NCI-H2107 (cell line): ENCODE measurements at places on chromosomes 12 and 14.

- no peak for DNase-seq
Measured at GRCh38 chr14:104263675-104264358, 125.4 kb downstream of the KIF26A start.

- DNase-seq: no peak
Measured at GRCh38 chr14:22536853-22537338, 52.1 kb downstream of the DAD1 start.

DNA sequence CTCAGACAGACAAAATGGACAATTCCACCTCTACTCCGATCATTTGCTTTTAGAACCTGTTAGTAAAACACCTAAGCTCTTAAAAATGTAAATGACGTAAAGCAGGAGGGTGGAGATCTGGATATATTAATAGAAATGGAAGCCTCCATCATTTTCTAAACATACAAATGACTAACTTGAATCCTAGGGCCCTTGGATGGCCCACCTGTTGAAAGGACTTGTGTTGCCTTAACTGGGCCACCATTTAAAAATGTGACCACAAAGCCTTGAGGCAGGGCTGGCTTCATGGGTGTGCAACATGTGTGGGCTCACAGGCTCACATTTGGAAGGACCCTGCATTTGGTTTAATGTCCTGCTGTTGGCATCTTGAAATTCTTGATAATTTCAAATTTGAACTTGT is 131.5 kb upstream of the PRMT8 start:
- no peak for DNase-seq

GRCh38 chr12:2177003-2177402 is 124.2 kb downstream of the CACNA1C start:
- no peak for DNase-seq

- no peak for DNase-seq
Measured at GRCh38 chr14:99203080-99203479, 68.9 kb downstream of the BCL11B start.

- DNase-seq: no peak
Measured at GRCh38 chr14:105881021-105881930, 354.9 kb downstream of the TMEM121 start.

DNA sequence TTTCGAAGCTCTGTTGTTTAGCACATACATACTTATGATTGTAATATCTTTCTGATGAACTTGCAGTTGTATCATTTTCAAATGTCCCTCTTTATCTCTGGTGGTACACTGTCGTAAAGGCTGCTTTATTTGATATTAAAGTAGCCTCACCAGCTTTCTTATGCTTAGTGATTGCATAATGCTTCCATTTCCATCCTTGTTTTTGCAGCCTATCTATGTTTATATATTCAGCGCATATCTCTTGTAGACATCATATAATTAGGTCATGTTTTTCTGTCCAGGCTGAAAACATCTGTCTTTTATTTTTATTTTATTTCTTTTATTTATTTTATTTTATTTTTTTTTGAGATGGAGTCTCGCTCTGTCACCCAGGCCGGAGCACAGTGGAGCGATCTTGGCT is 34.6 kb downstream of the ACAD10 start:
- DNase-seq: no peak

- peak; percentile 72 for DNase-seq
Measured at GRCh38 chr12:103373088-103373523, 122.7 kb downstream of the C12orf42 start.

DNA sequence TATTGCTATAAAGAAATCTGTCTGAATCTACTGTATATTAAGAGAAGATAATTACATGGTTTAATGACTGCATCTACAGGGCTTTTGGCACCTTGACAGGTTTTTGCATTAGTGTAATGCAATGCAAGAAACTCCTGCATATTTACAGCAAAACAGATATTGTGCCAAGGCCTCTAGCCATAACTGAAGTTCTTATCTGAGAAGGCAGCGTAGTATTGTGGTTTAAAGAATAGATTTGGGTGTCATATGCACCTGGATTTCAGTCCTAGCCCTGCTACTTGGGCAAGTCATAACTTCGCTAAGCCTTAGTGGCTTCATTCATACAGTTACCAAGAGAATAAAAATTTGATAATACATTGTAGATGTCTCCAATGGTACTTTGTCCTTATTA is 350.1 kb downstream of the CCDC91 start:
- DNase-seq: no peak

DNA sequence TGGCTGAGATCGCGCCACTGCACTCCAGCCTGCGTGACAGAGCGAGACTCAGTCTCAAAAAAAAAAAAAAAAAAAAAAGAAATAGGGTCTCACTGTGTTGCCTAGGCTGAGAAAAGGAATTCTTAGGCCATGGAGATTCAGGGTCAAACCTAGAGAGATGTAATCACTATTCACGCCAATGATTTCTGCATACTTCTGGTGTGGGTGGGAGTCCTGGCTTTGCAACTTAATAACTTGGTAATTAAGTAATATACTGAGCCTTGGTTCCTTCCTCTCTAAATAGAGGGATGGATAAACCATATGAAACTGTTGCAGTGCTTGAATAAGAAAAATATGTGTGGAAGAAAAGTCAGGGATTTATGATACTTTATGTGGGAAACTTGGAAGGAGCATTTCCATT is 2.7 kb downstream of the ZNF410 start:
- DNase-seq: no peak

GRCh38 chr14:100827101-100828021 is 1.4 kb downstream of the MEG3 start:
- DNase-seq: no peak
